Ovary (tissue), 10 donors: ENCODE measurements at places on chromosomes 3 and 15. TPM values are rescaled to one million over a fixed set of nuclear protein-coding genes. Genes with fewer than 3 reads are reported as not detected.

The NPAP1 gene
- 0.33 TPM for total RNA-seq

The LRRN1 gene
- total RNA-seq, result 2.9 TPM

GRCh38 chr3:113629584-113630421, 66.6 kb downstream of the USF3 start:
- no peak for DNase-seq

DNA sequence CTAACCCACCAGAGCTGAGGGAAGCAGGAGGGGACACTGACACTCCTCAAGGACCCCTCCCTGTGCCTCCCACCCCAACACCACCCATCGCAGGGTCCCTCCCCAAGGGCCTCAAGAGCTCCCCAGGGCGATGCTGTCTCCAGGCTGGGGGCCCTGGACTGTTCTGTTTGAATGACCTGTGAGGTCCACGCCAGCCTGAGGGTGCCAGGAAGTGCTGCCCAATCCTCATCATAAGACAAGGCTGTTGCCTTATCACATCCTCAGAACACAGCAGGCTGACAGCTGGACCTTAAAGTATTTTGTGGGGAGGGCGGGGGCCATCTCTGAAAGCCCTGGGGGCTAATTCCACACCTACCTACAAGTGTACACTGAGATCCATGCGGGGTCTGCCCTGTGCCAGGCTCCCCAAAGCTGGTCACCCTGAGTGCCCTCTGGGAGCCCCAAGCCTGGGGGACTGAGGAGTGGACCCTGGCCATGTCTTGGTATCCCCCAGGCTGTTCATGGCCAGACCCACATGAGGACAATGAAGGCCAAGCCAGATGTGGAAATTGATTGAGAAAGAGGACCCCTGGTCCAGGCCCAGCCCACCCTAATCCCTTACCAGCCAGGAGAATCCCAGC, 23.8 kb upstream of the GOLGA6C start:
- DNase-seq, result no peak

DNA sequence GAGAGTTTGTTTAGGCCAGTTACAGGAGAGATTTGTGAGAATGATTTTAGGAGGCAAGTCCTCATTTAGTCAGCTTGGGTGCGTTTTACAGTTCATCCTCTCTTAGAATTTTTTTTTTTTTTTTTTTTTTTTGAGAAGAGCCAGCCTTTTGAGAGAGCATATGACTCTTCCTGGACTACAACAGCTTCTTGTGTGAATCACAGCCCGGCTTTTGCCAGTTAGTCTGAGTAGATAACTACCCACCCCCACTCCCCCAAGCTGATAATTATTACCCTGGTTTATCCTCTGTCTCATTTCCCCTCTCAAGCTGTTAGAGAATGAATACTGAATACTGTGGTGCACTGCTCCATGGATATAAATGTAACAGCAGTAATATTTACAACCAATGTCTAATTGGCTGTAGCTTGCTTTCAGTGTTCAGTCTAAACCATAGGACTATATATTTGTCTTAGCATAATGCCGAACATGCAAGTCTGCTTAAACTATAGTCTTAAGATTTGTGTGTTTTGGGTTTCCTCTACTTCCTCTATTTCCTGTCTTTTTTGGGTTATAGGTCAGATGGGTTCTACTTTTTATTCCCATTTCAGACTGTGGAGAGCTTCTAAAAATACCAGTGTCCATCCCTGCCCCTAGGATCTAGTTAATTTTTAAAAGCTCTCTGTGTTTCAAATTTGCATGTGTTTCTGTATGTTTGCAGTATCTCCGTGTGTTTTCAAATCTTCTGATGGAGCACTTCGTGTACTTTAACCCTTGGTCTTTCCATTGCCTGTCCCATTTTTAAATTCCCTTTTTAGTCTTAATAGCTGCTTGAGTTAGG, 8.0 kb downstream of the CHD2 start:
- DNase-seq, result peak; percentile 63

DNA sequence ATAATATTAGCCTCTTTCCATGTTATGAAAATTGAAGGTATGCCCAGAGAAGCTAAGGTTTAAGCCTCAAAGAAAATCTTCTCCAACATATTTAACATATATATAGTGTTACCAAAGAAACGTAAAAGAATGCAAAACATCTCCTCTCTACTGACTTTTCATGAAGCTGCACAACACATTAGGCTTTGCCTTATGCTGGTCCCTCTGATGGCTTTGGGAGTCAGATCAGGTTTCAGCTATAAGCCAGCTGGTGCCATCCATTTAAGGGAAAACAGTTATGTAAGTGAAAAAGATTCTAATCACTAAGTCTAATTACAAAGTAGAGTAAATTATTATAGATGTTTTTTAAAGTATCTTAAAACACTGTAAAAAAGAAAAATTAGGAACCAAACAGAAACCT, 410.5 kb downstream of the LSAMP start:
- no peak for DNase-seq

DNA sequence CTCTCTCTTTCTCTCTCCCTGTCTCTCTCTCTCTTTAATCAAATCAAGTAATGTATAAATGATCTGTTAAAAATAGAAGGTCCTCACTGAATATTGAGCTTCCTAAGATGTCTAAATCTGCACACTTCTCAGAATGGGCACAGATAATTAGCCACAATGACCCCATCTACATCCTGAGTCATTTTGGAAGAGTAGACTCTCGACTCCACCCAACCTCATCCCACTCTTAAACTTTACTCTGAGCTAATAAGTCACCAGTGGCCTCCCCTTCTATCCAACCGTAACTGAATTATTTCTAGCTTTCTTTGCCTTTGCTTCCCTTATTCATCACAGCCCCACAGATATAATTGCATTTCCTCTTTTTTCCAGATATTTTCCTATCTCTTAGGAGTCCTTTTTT, 326.5 kb upstream of the ZNF717 start:
- DNase-seq, result no peak

The PLSCR2 gene
- 0.35 TPM for total RNA-seq

DNA sequence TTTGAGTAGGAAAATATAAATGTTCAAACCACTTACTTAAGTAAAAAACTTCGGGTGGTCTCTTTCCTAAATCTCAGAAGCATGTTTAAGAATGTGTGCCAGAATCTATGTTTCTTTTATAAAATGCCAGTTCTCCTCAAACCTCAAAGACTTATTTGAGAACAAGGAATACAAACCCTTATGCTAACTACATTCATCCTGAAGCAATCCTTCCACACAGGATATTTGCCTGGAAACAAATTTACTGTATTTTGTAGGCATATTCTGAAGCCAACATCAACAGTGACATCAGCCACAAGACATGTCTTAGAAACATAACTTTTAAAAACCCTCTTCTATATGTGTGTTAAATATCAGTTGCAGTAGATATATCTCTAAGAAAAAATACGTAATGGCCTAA, 1077.0 kb downstream of the ROBO1 start:
- DNase-seq, result no peak

GRCh38 chr3:127846576-127846975, 24.3 kb upstream of the MGLL start:
- DNase-seq, result no peak
